ENCODE measurements at places on chromosomes 7 and 10.

DNA sequence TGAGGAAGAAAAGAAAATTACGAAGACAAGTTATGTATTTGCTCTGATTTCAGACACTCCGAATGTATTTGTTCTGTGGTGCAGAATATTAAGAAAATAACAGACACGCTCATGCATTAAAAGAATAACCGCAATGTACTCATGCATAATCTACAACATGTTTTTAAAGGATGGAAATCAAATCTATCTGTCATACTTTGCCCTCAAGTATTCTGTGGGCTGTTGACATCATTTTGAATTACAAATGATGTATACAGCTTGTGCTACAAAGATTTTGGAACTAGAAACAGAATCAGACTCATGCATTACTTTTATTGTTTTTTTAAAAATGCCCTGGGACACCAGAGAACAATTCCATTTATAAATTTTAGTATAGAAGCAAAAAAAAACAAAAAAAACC, 69.9 kb downstream of the APBB1IP start:
- H3K4me1 ChIP-seq: no peaks in the 10 kb centered on the region
- H3K4me3 ChIP-seq: no peak overlapping the region
- no peak for DNase-seq
- H3K36me3 ChIP-seq: no peaks in the 10 kb centered on the region
- H3K27me3 ChIP-seq: peaks cover 6% of the 10 kb centered on the region

GRCh38 chr7:95481271-95482165, 4.2 kb upstream of the ASB4 start:
- no peak for DNase-seq
- peaks cover 68% of the 10 kb centered on the region for H3K4me1 ChIP-seq
- no peak overlapping the region for H3K27ac ChIP-seq
- H3K36me3 ChIP-seq: peaks cover 5% of the 10 kb centered on the region

DNA sequence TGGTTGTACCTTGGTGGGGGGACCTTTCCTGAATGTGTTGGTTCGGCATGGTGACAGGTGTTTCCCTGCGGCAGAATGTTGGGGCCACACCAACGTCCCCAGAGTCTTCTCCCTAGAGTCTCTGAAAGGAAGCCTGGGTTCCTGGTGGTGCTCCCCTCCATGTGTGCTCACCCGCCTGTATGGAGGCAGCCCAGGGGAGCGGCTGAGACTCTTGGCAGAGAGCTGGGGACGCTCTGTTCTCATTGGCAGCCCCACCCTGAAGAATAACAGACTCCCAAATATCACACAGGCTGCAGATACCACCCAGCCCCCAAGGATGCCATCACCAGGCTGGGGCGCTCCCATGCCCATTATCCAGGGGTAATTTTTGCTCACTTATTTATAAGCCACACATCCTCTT, 34.8 kb downstream of the CHST12 start:
- peaks cover 52% of the 10 kb centered on the region for H3K4me1 ChIP-seq
- H3K27me3 ChIP-seq: peaks cover 4% of the 10 kb centered on the region
- DNase-seq: no peak
- peaks cover 43% of the 10 kb centered on the region for H3K36me3 ChIP-seq
- no peak overlapping the region for H3K27ac ChIP-seq

DNA sequence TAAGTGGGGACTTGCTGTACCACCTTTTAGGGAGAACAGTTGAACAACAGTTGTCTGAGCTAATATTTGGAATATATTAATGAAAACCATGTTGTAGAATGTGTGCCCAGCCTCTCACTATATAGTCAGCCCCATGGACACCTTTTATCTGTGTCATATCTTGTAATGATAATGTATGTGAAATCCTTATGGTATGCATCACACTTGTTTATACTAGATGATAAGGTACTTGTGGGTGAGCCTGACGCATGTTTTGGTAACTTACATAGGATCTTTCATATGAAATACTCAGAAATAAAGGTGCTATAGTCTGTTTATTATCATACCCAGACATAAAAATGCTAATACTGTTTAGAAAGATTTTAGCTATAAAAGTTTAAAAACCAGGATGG, 32.8 kb downstream of the CAMK1D start:
- H3K4me1 ChIP-seq: no peaks in the 10 kb centered on the region
- H3K4me3 ChIP-seq: no peak overlapping the region
- H3K36me3 ChIP-seq: no peaks in the 10 kb centered on the region
- H3K27ac ChIP-seq: no peak overlapping the region
- no peak for DNase-seq
- H3K27me3 ChIP-seq: peaks cover 19% of the 10 kb centered on the region

DNA sequence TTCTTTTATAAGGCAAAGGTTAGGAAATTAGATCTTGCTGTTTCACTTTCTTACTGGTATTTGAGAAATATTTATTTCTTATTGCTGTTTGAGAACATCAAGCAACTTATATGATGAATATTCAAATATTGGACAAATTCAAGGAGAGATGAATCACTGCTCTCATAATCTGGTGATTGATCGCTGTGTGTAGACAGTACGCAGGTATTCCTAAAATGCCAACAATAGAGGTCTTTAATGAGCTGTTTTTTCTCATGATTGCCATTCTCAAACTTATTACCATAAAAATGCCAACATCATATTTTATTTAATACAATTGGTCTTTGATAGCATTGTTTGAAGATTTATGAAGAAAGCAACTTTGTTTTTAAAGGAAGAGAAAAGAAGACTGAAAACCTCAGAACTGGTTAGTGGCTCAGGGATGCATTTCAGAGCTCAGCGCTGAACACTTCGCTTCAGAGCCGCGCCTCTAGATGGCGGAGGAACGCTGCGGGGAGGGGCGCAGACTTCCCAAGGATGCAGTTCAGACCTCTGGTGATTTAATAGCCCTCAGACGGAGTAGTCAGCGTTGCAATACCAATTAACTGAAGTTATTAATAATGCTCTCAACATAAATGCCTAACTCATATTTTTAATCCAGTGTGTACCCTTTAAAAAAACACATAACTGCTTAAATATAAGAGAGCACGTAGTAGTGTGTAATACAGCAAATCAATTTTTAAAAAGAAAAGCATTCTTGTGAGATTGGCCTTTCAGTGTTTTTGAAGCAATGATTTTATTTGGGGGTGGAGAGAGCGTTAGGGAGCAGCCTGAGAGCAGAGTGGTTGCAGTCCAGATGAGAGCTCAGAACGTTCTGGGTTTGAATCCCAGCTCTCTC, 38.5 kb upstream of the STEAP4 start:
- no peaks in the 10 kb centered on the region for H3K36me3 ChIP-seq
- H3K4me1 ChIP-seq: peaks cover 47% of the 10 kb centered on the region
- H3K4me3 ChIP-seq: no peak overlapping the region
- DNase-seq: peak; percentile 75
- H3K27ac ChIP-seq: no peak overlapping the region
